Placental epithelial cell (primary cell): ENCODE measurements at places on chromosomes 7 and 10. TPM values are rescaled to one million over a fixed set of nuclear protein-coding genes. Genes with fewer than 3 reads are reported as not detected.

Gene MAGI2
- total RNA-seq: 9.4 and 9.5 TPM in 2 replicates

Gene ANK3
- 109 and 239 TPM in 2 replicates for total RNA-seq

Gene C10orf105
- not detected in 2 replicates for total RNA-seq

Gene LBX1
- total RNA-seq: not detected in 2 replicates

Gene WEE2
- not detected in 2 replicates for total RNA-seq

Gene FZD1
- total RNA-seq: 22.9 and 27.5 TPM in 2 replicates

Gene UROS
- 56.5 and 59.7 TPM in 2 replicates for total RNA-seq

Gene HSPA12A
- total RNA-seq: 1.7 and 4.3 TPM in 2 replicates

Gene SYT15B
- total RNA-seq: under 0.01 TPM in 1 of 2 replicates, not detected in the other

Gene SLC16A9
- under 0.01 TPM in 1 of 2 replicates, not detected in the other for total RNA-seq

Gene SPRN
- not detected in 2 replicates for total RNA-seq

Gene DUSP5
- total RNA-seq: 1.2 and 4.4 TPM in 2 replicates

Gene MORN4
- 1.3 and 1.6 TPM in 2 replicates for total RNA-seq

Gene GPC2
- total RNA-seq: 2.7 and 3.1 TPM in 2 replicates

Gene TEX47
- total RNA-seq: not detected in 2 replicates

Gene LARP4B
- total RNA-seq: 44.5 and 49.1 TPM in 2 replicates

Gene UPK3BL1
- total RNA-seq: 37.7 and 56.5 TPM in 2 replicates

Gene HEPACAM2
- not detected in 2 replicates for total RNA-seq

Gene TRPV5
- under 0.01 TPM in 1 of 2 replicates, not detected in the other for total RNA-seq

Gene LIPF
- total RNA-seq: not detected in 2 replicates

Gene DLX6
- total RNA-seq: not detected in 2 replicates

Gene CUBN
- 0.43 and 0.79 TPM in 2 replicates for total RNA-seq

Gene AKR1C4
- total RNA-seq: not detected in 2 replicates

Gene STEAP4
- total RNA-seq: under 0.01 TPM in 1 of 2 replicates, not detected in the other

Gene SFRP4
- 0.79 TPM in 1 of 2 replicates, not detected in the other for total RNA-seq

Gene STEAP2
- 1.1 and 2.0 TPM in 2 replicates for total RNA-seq

Gene ZNF467
- total RNA-seq: 0.22 and 3.1 TPM in 2 replicates

Gene TSPAN13
- 44.4 and 91.1 TPM in 2 replicates for total RNA-seq

Gene CALHM3
- 0.22 and 0.39 TPM in 2 replicates for total RNA-seq

Gene IGF2BP3
- 72.6 and 93.9 TPM in 2 replicates for total RNA-seq

Gene VENTX
- not detected in 2 replicates for total RNA-seq

Gene ITPRID1
- total RNA-seq: under 0.01 TPM in 1 of 2 replicates, not detected in the other

Gene SPDYE1
- not detected in 2 replicates for total RNA-seq

Gene TIMM23
- 34.5 and 65.4 TPM in 2 replicates for total RNA-seq

Gene DMBT1
- not detected in 2 replicates for total RNA-seq

Gene PRKG1
- total RNA-seq: 0.43 and 1.2 TPM in 2 replicates

Gene PALD1
- total RNA-seq: not detected in 2 replicates

Gene BEND7
- total RNA-seq: 9.5 and 10.6 TPM in 2 replicates

Gene GPR22
- total RNA-seq: not detected in 2 replicates

Gene LGI1
- total RNA-seq: under 0.01 TPM in 1 of 2 replicates, not detected in the other

Gene CFAP70
- total RNA-seq: 0.76 and 5.9 TPM in 2 replicates

Gene SH2B2
- total RNA-seq: 2.9 and 5.5 TPM in 2 replicates
